ENCODE measurements at places on chromosomes 4 and X.

DNA sequence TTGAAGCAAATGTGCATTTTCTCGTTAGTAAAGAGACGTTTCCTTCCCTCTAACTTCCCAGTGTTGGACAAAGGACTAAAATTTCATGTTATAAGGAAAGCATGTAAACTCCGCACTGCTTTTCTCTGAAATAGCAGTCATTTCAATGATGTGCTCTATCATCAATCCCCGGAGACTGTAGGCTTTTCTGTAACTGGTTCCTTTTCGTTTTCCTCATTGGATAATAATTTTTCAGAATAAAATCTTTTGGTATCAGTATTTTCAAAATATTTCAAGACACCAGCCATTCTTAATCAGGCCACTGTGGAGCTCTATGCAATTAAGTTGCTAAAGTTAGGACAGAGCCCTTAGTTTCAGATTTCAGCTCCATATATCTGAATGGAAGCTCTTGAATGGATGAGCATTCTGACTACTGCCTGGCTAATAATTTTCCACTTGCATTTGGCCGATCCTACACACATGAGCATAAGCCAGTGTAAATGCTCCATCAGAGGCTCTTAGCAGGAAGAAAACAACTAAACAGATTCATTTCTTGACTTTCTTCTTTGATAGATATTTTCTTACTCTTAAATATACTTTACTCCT lies 157.7 kb downstream of the CHIC2 start:
- no peak for DNase-seq

DNA sequence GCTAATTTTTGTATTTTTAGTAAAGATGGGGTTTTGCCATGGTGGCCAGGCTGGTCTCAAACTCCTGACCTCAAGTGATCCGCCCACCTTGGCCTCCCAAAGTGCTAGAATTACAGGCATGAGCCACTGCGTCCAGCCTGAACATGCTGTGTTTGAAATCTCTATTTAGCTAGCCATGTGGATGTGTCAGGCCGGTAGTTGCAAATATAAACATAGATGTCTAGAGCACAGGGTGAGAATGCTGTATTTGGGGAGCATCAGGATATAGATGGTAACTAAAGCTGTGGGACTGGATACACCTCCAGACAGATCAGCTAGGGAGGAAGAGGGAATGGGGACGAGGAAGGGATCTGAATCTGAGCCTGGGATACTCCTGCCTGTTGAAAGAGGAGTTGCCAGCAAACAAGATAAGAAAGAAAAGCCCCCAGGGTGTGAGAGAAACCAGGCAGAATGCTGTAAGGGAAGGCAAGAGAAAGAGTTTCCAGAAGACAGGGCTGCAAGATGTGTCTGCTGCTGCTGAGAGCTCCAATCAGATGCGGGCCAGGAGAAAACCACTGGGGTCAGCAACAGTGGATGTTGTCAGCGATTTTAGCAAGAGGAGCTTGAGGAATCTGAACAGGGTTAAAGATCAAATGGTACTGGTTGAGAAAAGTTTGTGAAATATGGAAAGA lies 177.4 kb downstream of the PALLD start:
- DNase-seq, result no peak

GRCh38 chr4:41157009-41157408 lies 57.3 kb downstream of the APBB2 start:
- no peak for DNase-seq

GRCh38 chr4:163070023-163070422 lies 96.7 kb downstream of the NAF1 start:
- no peak for DNase-seq

Data from RPMI8226 (cell line).